Stimulated activated CD8-positive, alpha-beta memory T cell treated with anti-CD3 and anti-CD28 coated beads, Interleukin-2, amount 100 ng/mL, for 48 hours (primary cell): ENCODE measurements at places on chromosomes 7 and 10.

GRCh38 chr7:15603124-15603523, 41.3 kb upstream of the AGMO start:
- DNase-seq = no peak

DNA sequence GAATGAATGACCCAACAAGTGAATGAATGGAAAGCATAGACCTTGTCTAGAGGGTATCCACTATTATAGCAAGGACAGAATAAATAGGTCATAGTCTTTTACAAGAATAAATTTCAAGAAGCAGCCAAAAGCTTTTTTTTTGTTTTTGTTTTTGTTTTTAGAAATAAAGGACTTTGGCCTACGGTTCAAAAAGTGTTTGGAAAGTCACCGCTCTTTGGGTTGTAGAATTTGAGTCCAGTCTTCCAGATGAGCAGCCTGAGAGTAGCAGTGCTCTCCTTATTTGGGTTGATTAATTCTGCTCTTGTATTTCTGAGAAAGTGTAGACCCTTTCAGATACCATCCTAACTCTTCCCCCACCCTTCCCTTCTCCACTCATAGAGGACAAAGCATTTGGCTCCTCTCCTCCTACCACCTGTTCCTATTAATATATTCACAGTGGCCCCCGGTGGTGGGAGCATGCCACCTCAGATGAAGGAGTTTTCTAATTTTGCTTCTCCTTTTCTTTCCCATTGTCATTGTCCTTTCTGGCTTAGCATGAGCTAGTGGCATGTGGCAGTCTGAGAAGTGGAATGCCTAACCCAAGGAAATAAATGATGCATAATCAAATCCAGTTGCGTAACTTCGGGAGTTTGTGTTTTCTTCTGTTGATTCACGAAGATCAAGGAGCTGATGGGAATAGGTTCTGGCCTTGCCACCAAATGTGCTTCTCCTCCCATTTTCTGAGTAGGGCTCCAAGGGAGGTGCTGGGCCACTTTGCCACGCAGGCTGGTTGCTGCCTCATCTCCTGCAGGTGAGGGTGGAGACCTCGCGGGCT, 114.7 kb downstream of the CHN2 start:
- no peak for DNase-seq

DNA sequence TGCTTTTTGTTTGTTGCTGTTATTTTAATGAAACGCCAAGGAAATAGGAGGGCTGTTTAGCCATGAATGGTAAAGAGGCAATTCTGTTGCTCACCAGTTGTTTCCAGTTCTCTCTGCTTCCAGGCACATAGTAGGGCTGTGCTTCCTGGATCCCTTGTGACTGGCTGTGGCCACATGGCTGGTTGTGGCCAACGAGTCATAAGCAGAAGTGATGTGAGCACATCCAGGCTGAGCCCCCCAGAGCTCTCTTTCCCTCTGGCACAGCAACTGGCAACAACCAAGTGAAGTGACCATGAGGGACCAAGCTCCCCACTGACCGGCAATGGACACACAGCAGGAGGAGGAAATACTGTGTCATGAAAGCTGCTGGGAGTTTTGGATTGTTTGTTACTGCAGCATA, 10.3 kb downstream of the GRID1 start:
- DNase-seq = no peak

- DNase-seq = no peak
Measured at GRCh38 chr7:123977081-123977480, 52.0 kb downstream of the SPAM1 start.

GRCh38 chr7:88396295-88396947, 89.7 kb upstream of the STEAP4 start:
- no peak for DNase-seq

- no peak for DNase-seq
Measured at GRCh38 chr10:127587668-127588365, 38.7 kb downstream of the NPS start.

DNA sequence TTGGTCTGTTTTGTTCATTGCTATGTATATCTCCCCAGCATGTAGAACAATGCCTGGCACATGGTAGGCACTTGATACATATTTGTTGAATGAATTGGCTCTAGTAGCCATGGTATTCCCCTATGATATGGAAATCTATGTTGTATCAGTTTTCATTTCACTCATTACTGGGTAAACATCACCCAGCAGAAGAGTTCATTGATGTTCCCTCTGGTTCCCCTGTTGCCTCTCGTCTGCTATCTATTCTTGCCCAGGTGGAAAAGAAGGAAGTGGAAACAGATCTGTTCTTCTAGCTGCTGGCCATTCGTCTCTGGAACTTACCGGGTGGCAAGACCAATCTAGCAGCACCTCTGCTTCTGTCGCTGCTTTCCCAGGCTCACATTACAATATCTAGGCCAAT, 71.5 kb downstream of the LRRC4 start:
- DNase-seq = no peak

- DNase-seq = no peak
Measured at GRCh38 chr10:50280049-50280841, 28.9 kb upstream of the ASAH2 start.

DNA sequence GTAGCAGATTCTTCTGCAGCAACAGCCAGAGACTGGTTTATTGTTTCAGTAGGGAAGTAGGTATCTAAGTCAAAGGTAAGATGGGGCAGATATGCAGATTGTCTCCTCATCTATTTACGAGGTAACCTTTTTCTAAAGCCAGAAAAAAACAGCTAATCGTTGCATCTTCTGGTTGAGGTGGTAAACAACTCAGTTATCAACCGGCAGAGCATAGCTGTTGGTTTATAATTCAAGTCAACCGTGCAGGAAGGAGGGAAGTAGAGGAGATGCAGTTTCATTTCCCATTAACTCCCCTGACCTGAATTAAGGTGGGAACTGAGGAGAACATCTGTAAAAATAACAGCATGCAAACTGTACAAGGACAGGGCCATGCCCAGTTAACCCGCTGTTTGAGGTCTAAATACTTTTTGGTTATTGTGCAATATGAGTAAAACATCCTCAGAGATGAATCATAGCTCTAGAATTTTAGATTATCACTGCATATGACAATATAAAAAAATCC, 156.5 kb upstream of the ITGB1 start:
- DNase-seq = no peak

GRCh38 chr7:18345641-18346234, 149.8 kb upstream of the HDAC9 start:
- no peak for DNase-seq

DNA sequence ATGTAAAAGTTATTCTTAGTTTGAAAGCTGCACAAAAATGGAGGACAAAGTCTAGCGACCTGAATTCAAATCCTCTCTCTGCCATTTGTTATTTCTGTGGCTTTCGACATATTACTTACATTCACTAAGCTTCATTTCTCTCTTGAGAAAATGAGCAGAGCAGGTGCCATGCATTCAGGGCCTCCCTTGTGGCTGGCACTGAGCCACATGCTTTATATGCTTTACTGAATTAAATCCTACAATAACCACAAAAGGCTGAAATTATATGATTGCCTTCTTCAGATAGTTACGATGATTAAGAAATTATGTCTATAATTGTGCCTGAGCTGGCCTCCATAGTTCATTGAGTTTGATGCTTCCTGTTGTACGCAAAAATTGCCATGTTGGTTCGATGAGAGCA, 98.7 kb downstream of the NPSR1 start:
- no peak for DNase-seq

- DNase-seq = no peak
Measured at GRCh38 chr10:24869354-24870015, 82.9 kb downstream of the PRTFDC1 start.

DNA sequence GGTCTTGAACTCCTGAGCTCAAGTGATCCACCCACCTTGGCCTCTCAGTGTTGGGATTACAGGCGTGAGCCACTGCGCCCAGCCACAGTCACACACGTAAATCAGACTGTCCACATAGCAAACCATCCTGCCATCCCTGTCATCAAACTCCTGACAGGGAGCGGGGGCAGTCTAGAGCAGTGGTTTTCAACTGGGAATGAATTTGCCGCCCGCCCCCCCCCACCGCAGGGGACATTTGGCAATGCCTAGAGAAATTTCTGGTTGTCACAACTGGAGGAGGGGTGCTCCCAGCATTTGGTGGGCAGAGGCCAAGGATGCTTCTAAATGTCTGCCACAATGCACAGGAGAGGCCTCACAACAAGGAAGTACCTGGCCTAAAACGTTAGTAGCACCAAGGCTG, 24.1 kb downstream of the CAMK2G start:
- DNase-seq = no peak

- peak; percentile 8 for DNase-seq
Measured at GRCh38 chr7:26865094-26865388, 651 bp upstream of the SKAP2 start.

DNA sequence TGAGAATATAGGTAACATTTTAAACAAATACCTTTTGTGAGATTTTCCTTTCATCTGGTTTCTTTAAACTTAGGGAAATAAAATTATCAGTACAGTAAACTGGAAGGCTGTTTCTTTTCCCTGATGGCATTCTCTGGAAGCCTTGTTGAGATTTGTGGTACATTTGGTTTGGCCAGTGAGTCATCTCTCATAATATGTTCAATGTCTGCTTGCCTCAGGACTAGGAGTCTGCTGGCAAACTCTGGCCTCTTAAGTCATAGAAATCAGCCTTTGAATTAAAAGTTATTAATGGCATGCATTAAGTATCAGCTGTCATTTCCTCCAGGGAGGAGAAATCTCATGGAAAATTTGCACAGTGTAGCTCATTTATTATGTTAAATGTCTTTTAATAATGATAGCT, 316.6 kb upstream of the KIAA1217 start:
- no peak for DNase-seq

DNA sequence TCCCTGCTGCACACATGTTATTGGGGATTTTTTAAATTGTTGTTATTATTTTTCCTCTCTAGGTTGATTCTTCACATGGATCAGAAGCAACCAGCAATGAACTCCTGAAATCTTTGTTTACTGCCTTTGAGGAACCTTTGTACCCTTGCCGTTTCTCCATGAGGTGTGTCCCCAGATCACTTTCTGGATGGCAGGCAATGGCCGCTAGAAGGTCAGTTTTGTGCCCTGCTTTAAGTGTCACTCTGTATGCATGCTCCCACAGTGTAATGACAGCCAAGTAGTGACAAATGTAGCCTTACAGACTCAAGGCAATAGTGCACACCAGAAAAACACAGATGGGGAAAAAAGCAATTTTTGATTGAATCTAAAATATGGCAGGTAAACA, 47.7 kb upstream of the NRP1 start:
- DNase-seq = no peak

DNA sequence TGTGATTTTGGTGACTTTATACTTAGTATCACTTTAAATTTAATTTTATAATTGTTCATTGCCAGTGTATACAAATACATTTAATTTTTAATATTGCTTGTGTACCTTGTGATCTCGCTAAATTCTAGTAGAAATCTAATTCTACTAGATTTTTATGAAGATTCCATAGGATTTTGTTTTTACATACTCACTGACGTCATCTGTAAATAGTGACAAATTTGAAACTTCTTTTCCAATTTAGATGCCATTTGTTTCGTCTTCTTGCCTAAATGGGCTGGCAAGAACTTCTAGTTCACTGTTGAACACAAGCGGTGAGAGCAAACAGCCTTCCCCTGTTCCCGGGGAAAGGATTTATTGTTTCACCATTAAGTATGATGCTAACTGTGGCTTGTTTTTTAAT, 17.3 kb upstream of the PNLIPRP3 start:
- DNase-seq = no peak

- no peak for DNase-seq
Measured at GRCh38 chr7:101941481-101942383, 124.3 kb downstream of the CUX1 start.

- no peak for DNase-seq
Measured at GRCh38 chr7:152760854-152761748, 1.5 kb downstream of the ACTR3B start.

- no peak for DNase-seq
Measured at GRCh38 chr7:47149971-47150370, 431.9 kb downstream of the TNS3 start.

GRCh38 chr7:112757337-112757736, 32.9 kb downstream of the TMEM168 start:
- no peak for DNase-seq

- DNase-seq = no peak
Measured at GRCh38 chr10:128116187-128116586, 10.0 kb downstream of the MKI67 start.

- DNase-seq = no peak
Measured at GRCh38 chr7:71611986-71612385, 480.0 kb downstream of the GALNT17 start.

GRCh38 chr7:974172-974571, 1.2 kb downstream of the COX19 start:
- no peak for DNase-seq

- no peak for DNase-seq
Measured at GRCh38 chr7:711922-712380, 14.5 kb upstream of the DNAAF5 start.

DNA sequence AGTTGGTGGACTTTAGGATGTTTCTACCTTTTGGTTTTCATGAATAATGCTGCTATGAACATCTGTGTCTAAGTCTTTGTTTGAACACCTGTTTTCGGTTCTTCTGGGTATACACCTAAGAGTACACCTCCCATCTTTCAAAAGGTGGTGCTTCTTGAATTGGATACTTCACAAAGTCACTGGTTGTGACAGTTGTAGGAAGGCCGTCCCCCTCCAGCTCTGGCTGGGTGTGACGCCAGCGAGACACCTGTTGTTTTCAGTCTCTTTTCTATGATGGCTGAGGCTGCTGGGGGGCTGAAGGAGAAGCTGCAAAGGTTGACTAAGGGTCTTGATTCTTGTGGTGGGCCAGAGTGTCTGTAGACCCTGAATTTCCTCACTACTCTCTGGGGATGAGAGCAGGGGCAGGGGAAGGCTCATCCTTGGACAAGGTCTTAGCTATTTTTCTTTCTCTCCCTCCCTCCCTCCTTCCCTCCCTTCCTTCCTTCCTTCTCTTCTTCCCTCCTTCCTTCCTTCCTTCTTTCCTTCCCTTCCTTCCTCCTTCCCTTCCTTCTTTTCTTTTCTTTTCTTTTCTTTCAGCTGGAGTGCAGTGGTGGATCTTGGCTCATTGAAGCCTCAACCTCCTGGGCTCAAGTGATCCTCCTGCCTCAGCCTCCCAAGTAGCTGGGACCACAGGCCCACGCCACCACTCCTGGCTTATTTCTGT, 5.6 kb downstream of the NEURL1 start:
- DNase-seq = no peak

GRCh38 chr10:86178401-86179152, 188.0 kb downstream of the GRID1 start:
- DNase-seq = peak; percentile 3

DNA sequence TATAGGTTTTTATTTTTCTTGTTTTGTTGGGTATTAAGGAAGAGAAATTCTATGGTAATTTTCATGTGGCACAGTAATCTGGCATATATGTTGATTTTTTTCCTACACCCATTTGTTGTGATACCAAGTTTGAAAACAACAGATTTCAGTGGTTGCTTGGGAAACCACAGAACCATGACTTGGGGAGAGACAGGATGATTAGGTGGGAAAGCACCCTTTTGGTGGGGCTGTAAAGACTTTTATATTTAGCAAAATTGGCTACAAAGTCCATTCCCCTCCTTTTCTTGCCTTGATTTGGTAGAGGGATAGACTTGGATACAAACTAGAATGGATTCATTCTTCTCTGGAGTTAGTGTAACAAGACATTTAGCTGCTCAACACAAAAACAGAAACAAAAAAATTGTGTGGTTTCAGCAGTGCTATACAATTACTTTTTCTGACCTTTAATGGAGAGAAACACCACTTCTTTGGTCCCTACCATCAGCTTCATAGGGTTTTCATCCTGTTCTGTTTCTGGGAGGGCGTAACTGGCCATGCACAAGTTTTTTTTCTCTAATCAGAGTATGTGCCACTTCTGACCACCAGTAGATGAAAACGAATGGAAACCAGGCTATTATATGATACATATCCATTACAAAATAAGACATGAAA, 52.7 kb downstream of the FIGNL1 start:
- DNase-seq = no peak
